ENCODE measurements at places on chromosomes 13 and 19.

DNA sequence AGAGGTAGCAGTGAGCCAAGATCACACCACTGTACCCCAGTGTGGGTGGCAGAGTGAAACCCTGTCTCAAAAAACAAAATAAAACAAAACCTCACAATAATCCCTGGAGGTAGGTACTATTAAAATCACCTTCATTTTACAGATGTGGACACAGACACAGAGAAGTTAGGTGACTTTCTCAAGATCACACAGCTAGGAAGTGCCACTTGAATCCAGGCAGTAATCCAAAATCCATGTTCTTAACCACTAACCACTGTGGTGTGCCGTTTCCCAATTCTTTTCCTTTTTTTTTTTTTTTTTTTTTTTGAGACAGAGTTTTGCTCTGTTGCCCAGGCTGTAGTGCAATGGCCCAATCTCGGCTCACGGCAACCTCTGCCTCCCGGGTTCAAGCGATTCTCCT, 9.0 kb downstream of the PPP1R14A start:
- DNase-seq, result no peak

DNA sequence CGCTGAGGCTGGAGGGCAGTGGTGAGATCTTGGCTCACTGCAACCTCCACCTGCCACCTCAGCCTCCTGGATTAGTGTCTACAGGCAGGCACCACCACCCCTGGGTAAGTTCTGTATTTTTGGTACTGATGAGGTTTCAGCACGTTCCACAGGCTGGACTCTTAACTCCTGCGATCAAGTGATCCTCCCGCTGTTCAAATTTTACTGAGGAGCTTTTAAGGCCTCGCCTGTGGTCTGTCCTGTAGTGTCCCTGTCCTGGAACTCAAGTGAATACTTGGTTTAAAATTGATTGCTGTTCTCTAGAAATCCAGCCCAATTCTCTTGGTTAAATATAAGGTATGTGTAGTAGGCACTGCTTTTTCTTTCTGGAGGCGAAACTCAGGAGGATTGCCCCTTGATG, 65.2 kb downstream of the DPRX start:
- no peak for DNase-seq

DNA sequence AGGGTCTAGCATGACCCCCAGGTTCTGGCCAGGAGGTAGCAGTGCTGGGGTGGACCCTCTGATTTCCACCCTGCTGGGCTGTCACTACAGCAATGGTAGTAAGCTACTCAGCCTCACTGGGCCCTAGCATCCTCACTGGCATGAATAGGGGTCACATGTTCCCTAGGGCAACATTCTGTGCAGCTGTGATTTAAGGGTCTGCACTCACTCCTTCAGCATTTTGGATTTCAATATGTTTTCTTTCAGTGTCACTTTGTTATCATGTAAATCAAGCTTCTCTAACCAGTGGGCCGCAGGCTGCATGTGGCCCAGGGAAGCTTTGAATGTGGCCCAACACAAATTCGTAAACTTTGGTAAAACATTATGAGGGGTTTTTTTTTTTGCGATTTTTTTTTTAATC, 57.8 kb downstream of the SPATA13 start:
- DNase-seq, result no peak

- no peak for DNase-seq
These were observed 27.9 kb downstream of the RCBTB2 start for GRCh38 chr13:48505012-48505411.

GRCh38 chr13:25213715-25214114, 41.6 kb upstream of the AMER2 start:
- DNase-seq, result no peak

- DNase-seq, result no peak
These were observed 27.7 kb upstream of the KCTD12 start for GRCh38 chr13:76913898-76914297.

GRCh38 chr13:88840085-88840484, 1168.9 kb downstream of the SLITRK5 start:
- no peak for DNase-seq

DNA sequence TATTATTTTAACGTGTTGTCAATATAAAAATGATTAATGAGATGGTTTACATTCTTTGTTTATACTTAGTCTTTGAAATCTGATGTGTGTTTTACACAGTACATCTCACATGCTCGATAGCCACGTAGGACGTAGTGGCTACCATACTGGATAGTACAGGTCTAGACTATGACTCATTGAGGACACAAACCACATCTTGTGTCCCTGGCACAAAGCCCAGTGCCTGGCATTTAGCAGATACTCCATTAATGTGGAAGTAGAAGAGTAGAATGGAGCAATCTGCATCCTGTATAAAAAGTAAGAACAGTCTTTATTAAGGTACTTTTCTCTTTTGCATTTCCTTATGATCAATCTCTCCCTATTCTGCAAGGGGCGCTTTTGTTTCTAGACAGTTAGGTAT, 49.0 kb upstream of the FRY start:
- no peak for DNase-seq

DNA sequence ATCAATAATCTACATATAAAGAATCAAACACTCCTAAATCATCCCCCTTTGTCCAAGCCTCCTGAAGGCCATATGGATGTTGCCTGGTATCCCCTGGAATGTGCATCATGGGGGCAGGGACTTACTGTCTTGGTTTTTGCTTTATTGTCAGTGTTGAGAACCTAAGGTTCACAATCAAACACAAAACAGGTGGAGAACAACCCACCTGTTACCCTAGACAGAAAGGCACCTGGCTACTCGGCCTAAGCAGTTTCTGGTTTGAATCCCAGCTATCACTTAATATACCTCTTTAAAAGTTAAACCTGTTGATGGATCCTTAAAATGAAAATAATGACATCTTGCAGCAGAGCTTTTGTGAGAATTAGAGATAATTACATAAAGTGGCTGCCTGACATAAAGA, 68.9 kb downstream of the DCLK1 start:
- DNase-seq, result no peak

All from GM18507 (cell line).